H9 (cell line): ENCODE measurements at places on chromosomes 16 and 17.

GRCh38 chr16:55478827-55479429 lies at the start of gene MMP2:
Gene MMP2, plus strand, starts transcription at chr16:55479198. Its CDS starts 282 bp downstream, at chr16:55479480.
- peak; percentile 90 for DNase-seq

GRCh38 chr16:88948781-88949490 lies 28.1 kb downstream of the CBFA2T3 start:
- DNase-seq: no peak

DNA sequence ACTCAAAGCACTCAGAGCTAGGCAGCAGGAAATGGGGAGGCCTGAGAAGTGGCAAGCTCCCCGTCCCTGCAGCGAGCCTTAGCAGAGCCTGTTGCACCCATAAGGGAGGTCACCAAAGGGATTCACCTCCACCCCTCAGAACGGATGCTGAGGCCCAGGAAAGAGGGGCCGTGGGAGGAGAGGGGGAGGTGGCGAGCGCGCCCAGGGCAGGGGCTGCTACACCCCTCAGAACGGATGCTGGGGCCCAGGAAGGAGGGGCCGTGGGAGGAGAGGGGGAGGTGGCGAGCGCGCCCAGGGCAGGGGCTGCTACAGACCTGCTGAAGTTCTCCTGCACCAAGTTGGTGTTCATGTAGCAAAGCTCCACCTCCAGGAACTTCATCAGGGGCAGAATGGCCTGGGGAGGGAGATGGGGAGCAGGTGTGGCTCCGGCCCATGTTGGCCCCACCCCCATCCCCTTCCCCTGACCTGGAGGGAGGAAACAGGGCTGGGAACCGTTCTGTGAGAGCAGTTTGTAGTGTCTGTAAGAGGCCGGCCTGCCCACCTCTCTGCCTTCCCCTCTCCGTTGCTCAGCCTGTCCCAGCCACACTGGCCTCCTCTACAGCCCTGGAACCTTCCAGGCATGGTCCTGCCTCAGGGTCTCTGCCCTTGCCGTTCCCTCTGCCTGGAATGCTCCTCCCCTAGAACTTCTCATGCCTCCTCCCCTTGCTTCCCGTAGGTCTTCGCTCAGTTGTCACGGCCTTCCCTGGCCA lies 11.4 kb downstream of the UNC13D start:
- peak; percentile 95 for DNase-seq

GRCh38 chr17:47869114-47869513 lies 18.2 kb upstream of the SP6 start:
- no peak for DNase-seq

GRCh38 chr16:1378804-1379303 lies 27.1 kb downstream of the GNPTG start:
- no peak for DNase-seq

DNA sequence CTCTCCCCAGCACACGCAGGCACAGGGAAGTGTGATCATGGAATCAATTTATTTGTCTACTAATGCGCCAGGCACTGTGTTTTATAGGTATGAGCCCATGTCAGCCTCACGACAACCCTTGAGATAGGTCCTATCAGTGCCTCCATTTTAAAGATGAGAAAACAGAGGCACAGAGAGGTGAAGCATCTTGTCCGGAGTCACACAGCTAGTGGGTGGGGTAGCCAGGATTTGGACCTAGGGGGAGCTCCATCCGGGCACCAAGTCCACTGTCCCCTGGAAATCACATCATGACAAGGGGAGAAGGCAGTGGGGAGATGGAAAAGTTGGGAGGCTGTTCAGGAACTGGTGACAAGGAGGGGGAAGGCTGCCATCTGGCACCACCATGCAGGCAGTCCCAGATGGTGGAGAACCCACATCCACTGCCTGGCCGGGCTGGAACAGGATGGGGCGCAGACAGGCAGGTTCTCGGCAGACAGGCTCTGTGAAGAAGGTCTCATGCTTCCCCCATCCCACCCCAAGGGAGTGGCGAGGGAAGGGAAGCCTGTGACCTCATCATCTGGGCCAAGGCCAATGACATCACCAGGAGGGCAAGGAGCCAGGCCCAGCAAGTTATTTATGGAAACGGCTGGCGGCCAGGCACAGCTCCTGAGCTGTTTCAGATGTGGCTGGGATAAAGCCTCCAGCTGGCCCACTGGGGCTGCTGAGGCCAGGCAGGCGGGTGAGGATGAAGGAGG lies 126.0 kb upstream of the SDK2 start:
- DNase-seq: no peak

GRCh38 chr17:77666462-77666861 lies 292.0 kb upstream of the TNRC6C start:
- DNase-seq: no peak

GRCh38 chr17:68953340-68953997 lies 1.7 kb downstream of the ABCA8 start:
- DNase-seq: no peak

GRCh38 chr17:44924107-44924544 lies 8.8 kb upstream of the GFAP start:
- no peak for DNase-seq

DNA sequence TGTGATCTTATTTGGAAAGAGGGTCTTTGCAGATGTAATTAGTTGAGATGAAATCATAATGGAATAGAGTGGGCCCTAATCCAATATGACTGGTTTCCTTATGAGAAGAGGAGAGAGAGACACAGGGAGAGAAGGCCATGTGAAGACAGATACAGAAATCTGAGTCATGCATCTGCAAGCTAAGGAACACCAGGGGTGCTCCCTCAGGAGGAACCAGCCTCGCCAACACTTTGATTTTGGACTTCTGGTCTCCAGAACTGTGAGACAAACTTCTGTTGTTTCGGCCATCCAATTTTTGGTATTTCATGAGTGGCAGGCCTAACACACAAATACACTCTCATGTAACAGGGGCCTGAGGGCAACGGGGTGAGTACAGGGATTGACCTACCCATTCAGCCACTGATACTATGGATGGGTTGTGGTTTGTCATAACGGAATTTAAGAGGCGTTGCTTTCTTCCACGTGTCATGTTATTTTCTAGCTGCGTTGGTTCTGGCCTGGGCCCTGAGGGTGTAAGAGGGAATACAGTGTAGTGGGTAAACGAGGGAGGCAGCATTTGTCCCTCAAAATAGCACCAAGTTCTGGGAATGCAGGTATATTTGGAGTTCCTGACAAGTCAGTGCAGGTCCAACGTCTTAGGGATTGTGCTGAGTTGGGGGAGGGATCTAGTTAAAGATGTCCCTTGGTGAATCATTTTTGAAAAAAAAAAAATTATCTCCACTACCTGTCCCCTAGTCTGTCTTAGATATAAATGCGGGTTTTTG lies 17.7 kb downstream of the PLCG2 start:
- DNase-seq: no peak

DNA sequence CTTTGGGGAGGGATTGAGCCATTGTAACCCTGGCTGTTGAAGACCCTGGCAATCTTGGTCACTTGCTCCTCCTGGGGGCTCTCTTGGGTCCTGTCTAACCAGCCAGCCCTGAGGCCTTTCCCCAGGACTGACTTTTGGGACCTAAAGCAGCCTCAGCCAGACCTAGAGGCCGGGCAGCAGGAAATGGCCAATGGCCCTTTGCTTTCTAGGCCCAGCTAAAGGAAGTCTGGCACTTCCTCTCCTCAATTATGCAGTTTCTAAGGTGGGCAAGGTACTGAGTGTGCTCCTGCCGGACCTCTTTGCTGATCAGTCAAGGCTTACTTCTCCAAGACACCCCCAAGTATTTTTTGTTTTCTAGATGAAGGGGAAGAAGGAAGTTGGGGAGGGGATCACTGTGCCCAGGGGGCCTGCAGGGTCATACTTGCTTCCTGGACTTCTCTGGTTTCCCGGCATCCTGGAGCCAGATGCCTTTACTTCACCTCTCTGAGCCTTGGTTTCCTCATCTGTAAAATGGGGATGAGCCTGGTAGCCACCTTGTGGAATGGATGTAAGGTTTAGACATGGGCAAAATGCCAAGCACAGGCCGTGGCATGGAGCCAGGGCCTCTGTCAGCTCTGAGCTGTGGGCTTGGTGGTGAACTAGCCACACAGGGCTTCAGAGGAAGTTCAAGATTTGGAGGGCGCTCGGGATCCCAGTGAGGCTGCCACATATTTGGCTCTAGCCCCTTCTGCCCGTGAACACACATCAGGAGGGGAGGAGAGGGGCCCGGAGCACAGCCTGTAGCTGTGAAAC lies 8.6 kb downstream of the CX3CL1 start:
- no peak for DNase-seq
